Activated CD8-positive, alpha-beta memory T cell treated with anti-CD3 and anti-CD28 coated beads, Interleukin-2, amount 10 ng/mL, durations not matched to agents 7 days and 5 days (primary cell): ENCODE measurements at places on chromosomes 3 and 15. TPM values are rescaled to one million over a fixed set of nuclear protein-coding genes. Genes with fewer than 3 reads are reported as not detected.

DNA sequence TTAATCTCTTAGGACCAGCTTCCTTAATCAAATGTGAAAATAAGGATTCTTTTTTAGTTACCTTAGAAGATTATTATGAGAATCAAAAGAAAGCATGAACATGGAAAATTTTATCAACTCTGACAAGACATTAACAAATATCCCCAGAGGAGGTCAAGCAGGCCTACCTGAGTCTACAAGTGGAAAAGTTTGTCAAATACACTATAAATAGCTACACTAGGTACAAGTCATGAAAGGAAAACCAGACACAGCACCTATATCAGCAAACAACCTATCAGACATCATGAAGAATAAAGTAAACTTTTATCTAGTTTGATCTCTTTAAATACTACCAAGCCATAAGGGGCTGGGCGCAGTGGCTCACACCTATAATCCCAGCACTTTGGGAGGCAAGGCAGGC lies 126.1 kb downstream of the MAGI1 start:
- H3K4me1 ChIP-seq: no peaks in the 10 kb centered on the region
- H3K36me3 ChIP-seq: no peaks in the 10 kb centered on the region
- DNase-seq: no peak
- no peaks in the 10 kb centered on the region for H3K27me3 ChIP-seq

DNA sequence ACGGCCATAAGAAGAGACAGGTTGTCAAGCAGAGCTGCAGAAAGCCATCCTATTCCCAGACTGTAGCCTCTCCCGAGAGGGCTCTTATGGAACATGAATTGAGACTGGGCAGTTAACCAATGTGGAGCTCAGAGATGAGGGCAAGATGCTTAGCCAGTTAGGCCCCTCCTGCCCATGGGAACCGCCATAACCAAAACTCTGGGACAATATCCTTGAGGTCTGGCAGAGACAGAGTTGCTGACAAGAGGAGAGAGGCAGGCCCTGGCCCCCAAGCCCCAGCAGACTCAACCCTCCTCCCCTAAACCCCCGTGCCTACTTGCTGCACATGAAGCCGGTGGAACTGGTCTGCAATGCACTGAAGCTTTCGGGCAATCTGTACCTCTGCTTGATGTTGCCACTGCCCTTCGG lies 4.8 kb downstream of the BMF start:
- DNase-seq: no peak
- no peak overlapping the region for H3K4me3 ChIP-seq
- no peak overlapping the region for H3K27ac ChIP-seq
- H3K27me3 ChIP-seq: peaks cover 3% of the 10 kb centered on the region

GRCh38 chr3:157417247-157417646 lies 19.4 kb upstream of the PTX3 start:
- H3K4me1 ChIP-seq: no peaks in the 10 kb centered on the region
- no peak overlapping the region for H3K27ac ChIP-seq
- no peaks in the 10 kb centered on the region for H3K36me3 ChIP-seq
- no peak for DNase-seq
- no peak overlapping the region for H3K4me3 ChIP-seq

DNA sequence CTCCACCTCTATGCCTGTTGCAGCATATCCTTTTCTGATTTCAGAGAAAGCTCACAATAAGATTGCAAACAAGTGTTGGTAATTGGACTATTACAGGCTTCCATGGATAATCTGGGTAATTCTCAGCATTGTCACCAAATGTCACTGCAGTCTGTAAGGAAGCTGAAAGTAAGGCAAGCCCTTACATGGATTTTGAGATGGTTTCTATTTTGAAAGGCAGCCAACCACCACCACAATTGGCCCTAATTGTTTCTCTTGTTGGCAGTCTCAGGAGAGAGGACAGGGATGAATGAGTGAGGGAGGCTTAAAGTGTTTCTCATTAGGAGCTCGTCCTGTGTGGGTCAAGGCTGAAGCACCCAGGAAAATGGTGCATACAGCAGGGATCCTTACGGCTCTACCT lies 879.9 kb downstream of the TUSC7 start:
- H3K4me3 ChIP-seq: no peak overlapping the region
- DNase-seq: no peak
- no peaks in the 10 kb centered on the region for H3K27me3 ChIP-seq
- H3K36me3 ChIP-seq: no peaks in the 10 kb centered on the region
- H3K27ac ChIP-seq: no peak overlapping the region

GRCh38 chr3:100759159-100759558 lies 49.9 kb downstream of the TFG start:
- H3K4me3 ChIP-seq: no peak overlapping the region
- H3K4me1 ChIP-seq: peaks cover 8% of the 10 kb centered on the region
- no peak overlapping the region for H3K27ac ChIP-seq
- peaks cover 6% of the 10 kb centered on the region for H3K36me3 ChIP-seq
- DNase-seq: no peak

- H3K27me3 ChIP-seq: peaks cover 83% of the 10 kb centered on the region
- H3K36me3 ChIP-seq: peaks cover 23% of the 10 kb centered on the region
- peak overlapping the region; percentile 25 for H3K4me3 ChIP-seq
- no peak overlapping the region for H3K27ac ChIP-seq
- H3K4me1 ChIP-seq: peaks cover 54% of the 10 kb centered on the region
- no peak for DNase-seq
Observed at GRCh38 chr15:76341366-76342057, 4.9 kb downstream of the ISL2 start.

DNA sequence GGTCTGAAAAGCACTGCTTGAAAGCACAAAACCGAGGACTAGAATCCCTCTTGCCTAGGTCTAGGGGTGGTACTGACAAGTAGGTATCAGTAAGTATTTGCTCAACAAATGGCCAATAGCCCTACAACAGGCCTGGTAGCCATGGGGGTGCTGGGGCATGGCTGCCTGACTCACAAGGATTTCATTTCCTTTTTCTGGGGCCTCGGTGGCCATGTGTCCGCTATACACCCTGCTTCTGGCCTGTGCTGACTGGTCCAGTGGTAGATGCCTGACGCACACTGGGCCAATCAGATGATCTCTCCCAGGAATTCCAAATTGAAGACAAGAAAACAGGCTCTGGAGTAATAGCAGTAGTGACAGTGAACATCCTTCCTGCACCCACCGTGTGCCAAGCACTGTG lies 29.4 kb downstream of the MELTF start:
- H3K27me3 ChIP-seq: peaks cover 2% of the 10 kb centered on the region
- no peaks in the 10 kb centered on the region for H3K36me3 ChIP-seq
- peaks cover 9% of the 10 kb centered on the region for H3K4me1 ChIP-seq
- H3K27ac ChIP-seq: no peak overlapping the region
- no peak for DNase-seq

GRCh38 chr3:84968701-84969235 lies 10.0 kb downstream of the CADM2 start:
- H3K4me1 ChIP-seq: no peaks in the 10 kb centered on the region
- H3K36me3 ChIP-seq: no peaks in the 10 kb centered on the region
- no peak overlapping the region for H3K4me3 ChIP-seq
- H3K27ac ChIP-seq: no peak overlapping the region
- no peaks in the 10 kb centered on the region for H3K27me3 ChIP-seq

- H3K4me1 ChIP-seq: no peaks in the 10 kb centered on the region
- no peak overlapping the region for H3K27ac ChIP-seq
- no peaks in the 10 kb centered on the region for H3K27me3 ChIP-seq
- no peak for DNase-seq
- no peak overlapping the region for H3K4me3 ChIP-seq
Observed at GRCh38 chr3:117553461-117553860, 843.9 kb downstream of the TUSC7 start.

GRCh38 chr15:48963524-48964113 lies at the start of gene SHC4:
Gene SHC4 (minus strand): TSS chr15:48963919. CDS start chr15:48963015, 904 bp downstream.
- peak within 1 kb of the TSS; percentile 86 for H3K27ac ChIP-seq
- peak within 1 kb of the TSS; percentile 81 for H3K4me3 ChIP-seq
- peaks cover 12% of the 10 kb centered on the region for H3K27me3 ChIP-seq
- H3K36me3 ChIP-seq: peaks cover 5% of the 10 kb centered on the region

The SETD5 gene
- 147 TPM for total RNA-seq

The C3orf70 gene
- total RNA-seq: not detected

The CHRNB4 gene
- total RNA-seq: not detected

The KIF23 gene
- 81.1 TPM for total RNA-seq
